ENCODE measurements at places on chromosomes 1 and 21. TPM values are rescaled to one million over a fixed set of nuclear protein-coding genes. Genes with fewer than 3 reads are reported as not detected.

DYNLT4 gene
- not detected for total RNA-seq

PROX1 gene
- total RNA-seq, result 51.3 TPM

NPPA gene
- total RNA-seq, result not detected

DNA sequence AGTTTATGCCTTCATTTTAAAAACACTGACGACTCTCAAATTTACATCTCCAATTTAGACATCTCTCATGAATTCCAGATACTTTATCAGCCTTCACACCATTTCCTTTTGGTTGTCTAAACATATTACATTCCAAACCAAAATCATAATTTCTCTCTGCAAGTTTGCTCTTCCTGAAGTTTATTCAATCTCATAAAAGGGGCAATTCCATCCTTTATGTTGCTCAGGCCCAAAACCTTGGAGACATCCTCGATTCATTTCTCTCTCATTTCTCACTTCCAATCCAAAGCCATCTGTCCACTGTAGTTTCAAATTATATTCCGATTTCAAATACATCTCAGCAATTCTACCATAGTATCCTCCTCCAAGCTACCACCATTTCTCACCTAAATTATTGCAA is 74.0 kb downstream of the FYB2 start:
- no peak for DNase-seq

GRCh38 chr1:245978915-245979314 is 528.2 kb downstream of the SMYD3 start:
- DNase-seq, result no peak

DNA sequence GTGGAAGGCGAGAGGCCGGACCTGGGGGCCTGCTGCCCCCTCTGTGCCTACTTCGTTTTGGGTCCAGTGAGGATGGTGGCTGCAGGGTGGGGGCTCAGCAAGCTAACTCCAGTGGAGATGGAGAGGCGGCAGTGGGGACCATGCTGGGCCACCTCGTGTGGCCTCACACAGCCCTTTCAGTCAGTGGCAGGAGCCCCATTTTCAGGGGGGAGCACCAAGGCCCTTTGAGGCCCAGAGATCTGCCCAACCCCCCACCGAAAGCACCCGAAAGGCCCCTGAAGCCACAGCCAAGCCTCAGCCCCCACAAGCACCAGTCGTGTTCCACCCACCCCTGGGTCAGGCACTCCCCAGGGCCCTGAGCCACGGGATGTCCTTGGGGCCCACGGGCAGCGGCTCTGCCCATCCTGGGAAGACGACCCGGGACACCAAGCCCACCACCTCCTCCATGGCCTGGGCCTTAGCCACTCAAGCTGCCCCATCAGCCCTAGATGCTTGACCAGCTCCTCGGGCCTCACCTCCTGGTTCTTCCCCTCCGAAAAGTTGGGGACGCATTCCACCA is 345 bp downstream of the FTCD start:
- DNase-seq, result no peak

DNA sequence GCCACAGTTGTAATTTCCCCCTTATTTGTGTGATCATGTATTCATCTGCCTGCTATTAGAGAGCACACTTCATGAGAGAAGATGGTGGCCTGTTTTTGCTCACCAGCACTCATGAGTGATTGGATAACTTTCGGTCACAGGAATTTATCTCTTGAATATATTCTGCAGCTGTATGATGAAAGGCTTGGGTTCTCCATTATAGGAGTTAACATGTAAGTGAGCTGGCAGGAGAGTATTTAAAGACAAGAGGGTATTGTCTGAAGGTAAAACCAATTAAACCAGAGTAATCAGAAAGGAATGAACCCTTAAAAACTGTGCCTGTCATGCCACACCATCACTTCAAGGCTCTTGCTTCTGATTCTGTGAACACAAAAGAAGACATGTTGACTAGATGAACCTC is 574.9 kb upstream of the CAMK1G start:
- DNase-seq, result no peak

GRCh38 chr1:54867717-54868057 is 19.3 kb downstream of the DHCR24 start:
- no peak for DNase-seq

GRCh38 chr21:32782698-32783097 is 11.1 kb upstream of the PAXBP1 start:
- DNase-seq, result no peak

GRCh38 chr1:8398086-8398485 is 80.2 kb downstream of the SLC45A1 start:
- DNase-seq, result no peak

GRCh38 chr1:69913977-69914376 is 291.4 kb downstream of the LRRC40 start:
- DNase-seq, result no peak

DNA sequence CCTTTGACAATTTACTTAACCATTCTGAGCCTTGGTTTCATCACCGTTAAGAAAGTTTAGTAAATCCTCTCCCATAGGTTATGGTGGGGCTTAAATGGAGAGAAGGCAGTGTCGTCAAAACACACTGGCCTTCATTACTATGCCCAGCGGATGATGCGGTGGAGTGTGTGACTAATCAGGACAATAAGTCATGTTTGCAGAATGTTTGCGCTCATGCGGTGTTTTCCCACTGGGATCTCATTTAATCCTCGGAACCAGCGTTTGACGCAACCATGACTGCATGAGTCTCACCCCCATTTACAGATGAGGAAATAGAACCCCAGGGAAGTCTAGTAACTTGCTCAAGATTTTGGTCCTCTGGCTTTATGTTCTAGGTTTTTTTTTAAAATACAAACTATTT is 17.5 kb downstream of the SLC26A9 start:
- no peak for DNase-seq

DNA sequence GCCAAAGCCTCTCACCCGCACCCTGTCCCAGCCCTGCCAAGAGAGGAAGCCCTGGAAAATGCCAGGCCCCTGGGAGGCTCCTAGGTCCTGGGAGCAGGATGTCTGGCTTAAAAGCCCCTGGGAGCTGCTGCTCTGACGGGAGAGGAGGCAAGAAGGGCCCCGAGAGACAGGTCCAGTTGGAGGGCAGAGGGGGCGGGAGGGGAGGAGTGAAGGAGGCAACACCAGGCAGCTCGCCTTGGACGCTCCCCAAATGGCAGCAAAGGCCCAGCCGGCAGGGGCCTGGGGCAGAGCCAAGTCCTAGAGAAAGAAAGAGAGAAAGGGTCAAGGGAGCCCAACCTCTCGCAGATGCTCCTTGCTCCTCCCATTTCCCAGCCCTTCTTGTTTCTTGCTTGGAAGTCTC is 6.8 kb downstream of the ETV3L start:
- peak; percentile 73 for DNase-seq

GRCh38 chr1:165679282-165680036 is 18.9 kb downstream of the ALDH9A1 start:
- no peak for DNase-seq

DNA sequence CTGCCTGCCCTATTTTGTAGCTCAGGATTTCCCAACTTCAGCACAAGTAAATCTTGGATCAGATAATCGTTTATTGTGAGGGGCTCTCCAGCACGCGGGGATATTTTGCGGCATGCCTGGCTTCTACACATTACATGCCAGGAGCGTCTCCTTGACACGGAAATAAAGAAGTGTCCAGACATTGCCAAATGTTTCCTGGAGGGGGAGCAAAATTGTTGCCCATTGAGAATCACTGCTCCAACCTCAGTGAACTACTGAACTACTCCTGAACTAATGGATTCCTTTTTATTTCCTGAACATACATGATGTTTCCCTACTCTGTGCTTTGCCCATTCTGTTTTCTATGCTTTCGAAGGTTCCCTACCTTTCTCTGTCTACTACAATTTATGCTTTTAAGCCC is 1359.1 kb upstream of the ADGRL2 start:
- DNase-seq, result no peak

- DNase-seq, result no peak
These were observed 133.8 kb upstream of the KIAA1614 start for GRCh38 chr1:180778782-180779398.

DNA sequence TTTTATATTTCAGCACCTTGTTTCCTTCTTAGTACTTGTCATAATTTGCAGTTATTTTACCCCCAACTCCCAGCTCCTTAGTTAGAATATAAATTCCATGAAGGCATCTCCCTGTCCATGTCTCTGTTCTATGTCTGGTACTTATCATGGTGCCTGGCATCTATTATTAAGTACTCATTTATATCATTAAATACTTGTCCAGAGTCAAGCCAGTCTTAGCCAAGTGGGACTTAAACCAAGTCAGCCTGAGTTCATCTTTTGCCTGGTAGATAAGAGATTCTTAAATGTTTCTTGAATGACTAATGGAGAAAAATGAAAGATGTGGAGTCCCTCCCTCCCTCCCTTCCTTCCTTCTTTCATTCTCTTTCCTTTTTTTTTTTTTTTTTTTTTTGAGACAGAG is 9.4 kb downstream of the SLC25A44 start:
- DNase-seq, result no peak

DNA sequence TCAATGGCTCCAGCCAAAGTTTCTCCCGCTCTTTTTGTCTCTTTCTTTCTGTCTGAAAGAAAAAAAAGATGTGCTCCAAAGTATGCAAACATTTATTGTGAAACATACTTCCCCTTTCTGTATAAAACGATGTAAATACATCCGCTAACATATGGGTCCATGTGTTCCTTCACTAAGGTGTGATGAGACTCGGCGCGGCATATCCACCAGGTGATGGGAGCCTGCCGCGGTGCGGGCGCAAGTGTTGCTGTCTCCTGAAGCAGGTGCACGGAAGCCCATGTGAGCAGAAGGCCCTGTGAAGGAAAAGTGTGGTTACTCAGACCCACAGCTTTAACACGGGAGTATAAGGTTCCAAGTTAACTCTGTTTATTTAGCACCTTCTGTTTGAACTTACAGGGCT is 466.6 kb upstream of the C1orf87 start:
- no peak for DNase-seq

- DNase-seq, result no peak
These were observed 70.7 kb downstream of the LGR6 start for GRCh38 chr1:202264300-202264699.

DNA sequence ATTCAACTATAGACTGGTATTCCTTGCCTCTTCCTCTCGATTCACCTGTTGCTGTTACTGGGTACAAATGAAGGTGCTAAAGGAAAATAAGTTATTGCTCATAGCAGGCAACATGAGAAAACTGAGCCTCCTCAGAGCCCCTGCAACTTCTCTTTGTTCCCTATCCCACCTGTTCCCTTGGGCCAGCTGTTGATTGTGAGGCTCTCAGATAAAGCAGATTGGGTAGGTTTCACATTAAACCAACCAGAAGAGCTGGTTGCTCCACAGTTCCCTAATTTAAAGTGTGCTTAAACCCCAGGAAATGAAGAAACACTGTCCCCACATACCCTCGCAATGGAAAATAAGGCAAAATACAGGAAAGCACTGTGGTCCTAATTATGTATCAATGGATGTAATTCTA is 4.8 kb downstream of the DEDD start:
- DNase-seq, result no peak

- DNase-seq, result no peak
These were observed 4.9 kb downstream of the HPCA start for GRCh38 chr1:32891241-32891570.

GRCh38 chr1:2528016-2528415 is 1.6 kb upstream of the PANK4 start:
- peak; percentile 23 for DNase-seq

Data from thyroid gland (tissue), 4 donors.